ENCODE measurements at places on chromosomes 12 and 14.

GRCh38 chr12:991350-992333 lies 619 bp downstream of the ERC1 start:
- DNase-seq = peak; percentile 58

GRCh38 chr12:585062-586061 lies 77.9 kb downstream of the NINJ2 start:
- no peak for DNase-seq

- no peak for DNase-seq
These were observed 845 bp downstream of the L3HYPDH start for GRCh38 chr14:59483363-59483762.

DNA sequence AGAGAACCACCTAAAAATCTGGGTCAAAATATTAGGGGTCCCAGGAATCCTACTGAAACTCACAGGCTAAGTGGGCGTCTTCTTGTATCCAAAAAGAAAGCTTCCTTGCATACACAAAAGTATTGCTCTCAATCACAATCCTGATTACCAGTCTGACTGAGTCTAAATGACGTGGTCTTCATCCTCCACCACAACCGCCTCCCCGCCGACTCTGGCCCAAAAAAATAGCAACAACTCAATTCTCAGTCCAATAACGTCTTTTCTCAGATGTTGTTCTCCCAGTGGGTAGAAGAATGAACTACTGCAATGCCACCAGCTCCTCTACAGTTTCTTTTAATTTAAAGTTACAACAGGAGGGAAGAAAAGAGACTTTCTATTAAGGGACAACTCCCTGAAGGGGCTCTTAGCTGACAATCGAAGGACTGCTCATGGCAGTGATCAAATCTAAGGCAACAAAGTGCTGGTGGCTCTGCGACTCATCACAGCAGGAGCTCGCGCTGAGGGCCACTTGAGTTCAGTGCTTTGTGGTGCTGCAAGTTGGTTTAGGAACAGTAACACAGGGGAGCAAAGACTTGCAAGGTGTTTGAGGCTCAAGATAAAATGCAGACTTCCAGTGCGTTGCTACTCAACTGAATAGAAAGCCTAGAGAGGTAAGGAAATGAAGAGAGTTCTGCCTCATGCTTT lies 394.1 kb downstream of the BCAT1 start:
- DNase-seq = peak; percentile 62

Measured in NCI-H510A (cell line).